Stimulated activated CD4-positive, alpha-beta T cell treated with anti-CD3 and anti-CD28 coated beads, Interleukin-4, amount 100 ng/mL, for 24 hours (primary cell): ENCODE measurements at places on chromosomes 16 and 17.

DNA sequence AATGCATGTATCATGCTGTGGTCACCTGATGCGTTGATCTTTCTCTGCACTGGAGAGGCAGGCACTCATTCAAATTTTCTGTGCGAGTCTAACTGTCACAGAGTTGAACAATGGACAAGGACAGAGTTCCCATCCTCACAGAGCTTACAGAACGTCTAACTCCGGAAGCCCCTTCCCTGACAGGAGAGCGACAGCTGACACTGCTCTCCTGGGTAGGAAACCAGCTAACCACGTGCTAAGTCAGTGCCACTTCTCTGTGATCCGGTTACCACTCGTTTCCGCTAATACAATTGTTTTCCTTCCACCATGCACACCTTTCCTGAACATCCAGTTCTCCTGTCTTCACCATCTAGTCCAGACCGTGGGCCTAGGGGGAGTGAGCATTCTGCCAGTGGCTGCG is 11.3 kb downstream of the KLHDC4 start:
- DNase-seq: no peak

DNA sequence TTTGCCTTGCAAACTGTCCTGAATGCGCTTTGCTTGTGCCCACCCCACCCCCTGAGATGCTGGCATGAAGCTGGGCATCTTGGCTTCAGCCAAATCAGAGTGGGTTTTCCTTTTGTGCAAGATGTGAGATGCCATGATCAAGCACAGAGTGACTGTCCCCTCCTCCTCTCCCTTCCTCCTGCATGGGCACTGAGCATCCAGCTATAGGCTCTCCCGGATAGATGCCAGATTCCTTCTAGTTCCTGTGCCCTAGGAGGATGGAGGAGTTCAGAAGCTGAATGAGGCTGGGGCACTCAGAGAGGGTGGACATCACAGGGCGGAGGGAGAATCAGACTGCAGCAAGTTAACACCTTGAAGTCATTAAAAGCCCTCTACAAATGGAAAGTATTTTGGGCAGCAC is 384.1 kb upstream of the CCL2 start:
- DNase-seq: no peak

DNA sequence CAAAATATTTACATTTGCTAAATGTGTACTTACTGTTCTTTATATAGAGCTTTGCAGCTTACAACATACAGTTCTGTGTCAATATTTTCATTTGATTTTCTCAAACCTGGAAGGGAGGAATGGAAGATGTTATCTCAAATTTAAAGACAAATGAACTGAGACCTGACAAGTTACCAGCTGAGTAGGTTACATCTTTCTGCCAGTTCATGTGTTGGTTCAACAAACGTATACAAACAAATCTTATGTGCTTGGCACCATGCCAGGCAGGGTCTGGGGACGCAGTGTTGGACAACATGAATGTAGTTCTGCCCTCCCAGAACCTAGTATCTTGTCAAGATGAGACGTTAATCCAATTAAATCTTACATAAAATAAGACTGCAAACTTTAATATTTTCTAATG is 507.5 kb upstream of the HSBP1 start:
- no peak for DNase-seq

- no peak for DNase-seq
These were observed 30.9 kb downstream of the IFT140 start for GRCh38 chr16:1580956-1581355.

DNA sequence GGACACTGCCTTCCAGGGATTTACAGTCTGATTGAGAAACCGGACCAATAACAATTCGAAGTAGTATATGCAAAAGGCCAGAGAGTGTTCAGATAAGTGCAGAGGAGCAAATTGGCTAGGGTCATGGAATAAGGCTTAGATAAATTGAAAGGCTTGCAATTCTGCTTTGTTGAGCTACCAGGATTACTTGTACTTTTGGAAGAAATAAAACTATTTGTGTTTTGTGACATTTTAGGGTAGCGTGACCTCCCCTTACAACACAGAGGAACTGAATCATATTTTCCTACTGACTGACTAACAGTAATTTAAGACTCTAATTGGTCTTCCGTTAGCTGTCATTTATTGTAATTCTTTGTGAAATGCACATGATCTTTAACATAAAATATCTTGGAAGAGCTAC is 104.7 kb downstream of the PITPNC1 start:
- DNase-seq: no peak

GRCh38 chr17:14310605-14311004 is 9.7 kb downstream of the HS3ST3B1 start:
- DNase-seq: no peak

DNA sequence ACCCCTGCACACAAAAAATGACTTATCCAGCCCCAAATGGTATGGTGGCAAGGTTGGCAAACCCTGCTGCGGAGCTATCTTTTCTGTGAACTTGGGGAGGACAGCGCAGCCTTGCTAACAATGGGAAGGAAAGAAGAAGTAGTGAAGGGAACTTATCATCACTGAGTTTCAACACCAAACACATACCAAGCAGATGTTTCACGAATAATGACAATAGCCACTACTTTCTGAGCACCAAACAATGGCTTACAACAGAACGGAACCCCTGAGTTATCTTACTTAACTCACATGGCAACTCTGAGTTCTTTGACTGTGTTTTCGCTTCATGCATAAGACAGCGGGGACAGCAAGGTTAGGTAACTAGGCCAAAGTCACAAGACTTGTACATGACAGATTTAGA is 148.9 kb downstream of the XYLT1 start:
- no peak for DNase-seq

- no peak for DNase-seq
These were observed 155.3 kb downstream of the C16orf78 start for GRCh38 chr16:49528866-49529288.

- no peak for DNase-seq
These were observed 28.0 kb upstream of the ZNF750 start for GRCh38 chr17:82867763-82868325.

DNA sequence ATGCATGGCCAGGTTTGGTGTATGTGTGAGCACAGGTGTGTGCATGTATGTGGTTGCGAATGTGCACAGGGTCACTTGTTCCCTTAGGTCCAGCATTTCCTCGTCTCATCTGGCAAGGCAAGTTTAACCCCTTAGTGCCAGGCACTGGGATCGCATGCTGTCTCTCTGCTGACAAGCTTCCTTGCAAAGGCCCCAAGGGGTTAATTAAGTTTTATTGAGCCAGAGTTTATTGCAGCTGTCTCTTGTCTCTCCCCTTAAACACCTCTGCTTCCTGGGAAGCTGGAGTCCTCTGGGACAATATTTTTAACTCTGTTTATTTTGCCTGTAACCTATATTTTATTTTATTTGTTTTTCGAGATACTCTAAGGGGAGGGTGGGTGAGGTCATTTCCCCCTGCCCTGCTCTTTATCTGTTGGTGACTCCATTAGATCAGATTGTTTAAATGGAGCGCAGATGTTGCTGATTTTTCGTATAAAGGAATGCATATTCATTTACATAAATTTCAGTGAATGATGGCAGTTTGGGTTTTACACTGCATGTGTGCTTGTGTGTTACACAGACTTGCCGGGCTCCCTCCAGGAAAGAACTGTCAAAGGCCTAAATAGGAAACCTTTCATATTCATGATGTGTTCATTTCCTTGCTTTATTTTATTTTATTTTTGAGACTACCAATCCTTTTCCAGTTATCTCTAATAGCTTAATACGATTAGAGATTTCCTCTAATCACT is 99.7 kb downstream of the CBLN1 start:
- no peak for DNase-seq

GRCh38 chr17:7859028-7859427 is 1.2 kb downstream of the CYB5D1 start:
- DNase-seq: peak; percentile 3

- DNase-seq: no peak
These were observed 68.3 kb upstream of the GCSH start for GRCh38 chr16:81164481-81164880.

DNA sequence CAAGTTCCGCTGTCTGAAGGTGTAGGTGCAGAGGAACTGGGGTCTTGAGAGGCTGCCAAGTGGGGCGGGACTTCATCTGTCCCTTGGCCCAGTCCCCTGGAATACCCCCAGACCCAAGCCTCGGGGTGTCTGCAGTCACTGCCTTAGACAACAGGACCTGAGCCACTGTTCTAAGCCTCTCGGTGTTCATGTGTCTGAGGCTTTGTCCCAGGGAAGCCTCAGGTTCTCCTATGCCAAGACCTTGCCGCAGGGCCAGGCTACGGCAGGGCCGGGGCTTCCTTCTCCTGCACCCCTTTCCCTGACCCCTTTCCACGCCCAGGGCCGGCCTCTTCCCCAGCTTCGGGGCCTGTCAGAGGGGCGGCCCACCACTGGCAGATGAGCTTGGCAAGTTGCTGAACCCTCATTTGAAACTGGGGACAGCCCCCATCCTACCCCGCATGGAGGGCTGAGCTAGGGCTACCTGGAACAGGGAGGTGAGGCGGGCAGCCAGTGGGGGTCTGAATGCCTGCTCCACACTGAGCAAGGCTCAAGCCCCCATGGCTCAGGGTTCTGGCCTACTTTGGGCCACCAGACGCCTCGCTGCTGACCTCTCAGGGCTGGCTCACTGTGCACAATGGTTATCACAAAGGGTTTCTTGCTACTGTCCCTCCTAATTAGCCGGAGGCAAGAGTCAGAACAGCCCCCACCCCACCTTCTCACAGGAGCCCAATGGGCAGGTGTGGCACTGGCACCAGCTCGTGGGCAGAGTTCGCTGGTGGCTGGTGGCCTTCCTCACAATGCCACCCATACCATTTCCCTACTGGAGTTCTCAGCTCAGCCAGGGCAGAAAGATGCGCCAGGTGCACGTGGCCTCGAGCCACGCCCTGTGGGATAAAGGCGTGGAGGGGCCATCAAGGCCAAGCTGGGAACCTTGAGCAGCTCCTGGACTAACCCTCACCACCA is 7.1 kb downstream of the LITAFD start:
- no peak for DNase-seq

GRCh38 chr17:10192461-10192860 is 5.9 kb downstream of the GAS7 start:
- no peak for DNase-seq

DNA sequence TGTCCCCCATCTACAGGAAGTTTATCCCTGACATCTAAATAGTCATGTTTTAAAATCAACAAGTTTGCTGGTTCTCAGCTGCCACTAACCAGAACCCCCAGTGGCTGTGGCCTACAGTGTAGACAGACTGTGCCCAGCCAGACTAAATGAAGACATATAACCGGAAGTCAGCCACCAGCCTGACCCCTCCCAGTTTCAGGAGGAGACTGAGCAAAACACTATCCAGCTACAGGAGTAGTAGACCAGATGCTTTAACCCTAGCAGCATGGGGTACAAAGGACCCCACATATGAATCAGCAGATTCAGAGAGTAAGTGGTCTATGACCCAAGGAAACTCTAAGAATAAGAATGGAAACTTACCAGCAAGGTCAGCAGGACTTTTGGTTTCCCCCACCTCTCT is 83.4 kb downstream of the HIC1 start:
- DNase-seq: no peak

- DNase-seq: peak; percentile 52
These were observed 2.8 kb upstream of the UBTF start for GRCh38 chr17:44222112-44222869.

GRCh38 chr16:27373312-27373711 is 28.7 kb upstream of the IL21R start:
- no peak for DNase-seq

GRCh38 chr17:44314869-44315661 is 6.7 kb downstream of the RUNDC3A start:
- DNase-seq: peak; percentile 54

DNA sequence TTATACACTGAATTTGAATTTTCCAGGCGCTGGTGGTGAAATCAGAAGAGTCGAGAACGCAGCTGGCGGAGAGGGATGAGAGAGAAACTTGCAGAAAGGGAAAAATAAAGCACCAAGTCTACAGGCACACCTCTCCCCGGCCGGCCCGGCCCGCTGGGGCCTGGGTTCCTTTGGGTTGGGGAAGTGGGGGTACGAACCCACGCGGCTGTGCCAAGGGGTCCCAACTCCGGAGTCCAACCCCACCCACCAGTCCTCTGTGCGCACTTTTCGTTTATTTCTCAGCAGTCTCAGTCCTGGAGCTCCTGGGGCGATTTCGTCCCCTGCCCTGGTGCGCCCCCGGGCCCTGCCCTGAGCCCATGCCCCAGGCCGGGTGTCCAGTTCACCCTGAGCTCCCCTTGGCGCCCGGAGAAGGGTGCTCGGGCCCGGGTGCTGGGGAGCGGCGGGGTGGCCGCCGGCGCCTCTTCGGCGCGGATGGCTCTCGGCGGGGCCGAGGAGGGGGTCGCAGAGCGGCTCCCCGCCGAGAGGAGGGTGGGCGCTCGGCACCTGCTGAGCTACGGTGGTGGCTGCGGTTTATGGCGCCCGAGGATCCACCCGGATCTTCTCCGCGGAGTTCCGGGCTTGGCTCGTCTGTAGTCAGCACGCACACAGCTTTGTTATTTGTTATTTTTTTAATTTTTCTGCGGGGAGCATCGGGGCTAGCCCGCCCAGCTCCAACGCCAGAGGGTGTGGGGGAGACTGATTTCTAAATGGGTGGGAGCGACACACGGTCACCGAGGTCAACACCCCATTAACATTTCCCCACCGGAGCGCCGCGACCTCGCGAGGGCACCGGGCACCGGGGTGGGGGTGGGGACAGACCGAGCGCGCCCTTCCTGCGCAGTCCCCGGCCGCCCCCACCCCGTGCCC is 15.7 kb upstream of the CBX8 start:
- no peak for DNase-seq

- peak; percentile 76 for DNase-seq
These were observed 934 bp downstream of the MAFG start for GRCh38 chr17:81926451-81927151.

GRCh38 chr17:4540224-4540651 is 14.9 kb downstream of the MYBBP1A start:
- DNase-seq: no peak

DNA sequence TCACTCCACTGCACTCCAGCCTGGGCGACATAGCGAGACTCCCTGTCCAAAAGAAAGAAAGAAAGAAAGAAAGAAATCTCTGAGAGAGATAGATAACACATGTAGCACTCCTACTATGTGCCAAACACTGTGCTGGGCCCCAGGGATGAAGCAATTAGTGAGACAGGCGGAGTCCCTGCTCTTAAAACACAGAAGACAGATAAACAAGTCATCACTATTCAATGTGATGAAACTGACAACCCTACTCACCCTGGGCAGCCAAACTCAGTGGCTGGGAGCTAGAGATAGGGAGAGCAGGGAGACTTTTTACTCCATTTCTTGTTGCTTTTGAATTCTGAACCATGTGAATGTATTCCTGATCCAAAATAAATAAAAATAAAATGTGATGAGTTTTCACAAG is 35.2 kb upstream of the GOSR2 start:
- no peak for DNase-seq

- no peak for DNase-seq
These were observed 13.8 kb downstream of the WWOX start for GRCh38 chr16:78113258-78113657.
